ENCODE measurements at places on chromosomes 3 and 15. TPM values are rescaled to one million over a fixed set of nuclear protein-coding genes. Genes with fewer than 3 reads are reported as not detected.

- no peak for DNase-seq
These were observed 1.0 kb downstream of the ZFAND6 start for GRCh38 chr15:80060356-80061006.

GRCh38 chr15:63059573-63060216 is 17.1 kb downstream of the TPM1 start:
- DNase-seq = no peak

GRCh38 chr15:39127925-39128617 is 452.8 kb upstream of the THBS1 start:
- no peak for DNase-seq

DNA sequence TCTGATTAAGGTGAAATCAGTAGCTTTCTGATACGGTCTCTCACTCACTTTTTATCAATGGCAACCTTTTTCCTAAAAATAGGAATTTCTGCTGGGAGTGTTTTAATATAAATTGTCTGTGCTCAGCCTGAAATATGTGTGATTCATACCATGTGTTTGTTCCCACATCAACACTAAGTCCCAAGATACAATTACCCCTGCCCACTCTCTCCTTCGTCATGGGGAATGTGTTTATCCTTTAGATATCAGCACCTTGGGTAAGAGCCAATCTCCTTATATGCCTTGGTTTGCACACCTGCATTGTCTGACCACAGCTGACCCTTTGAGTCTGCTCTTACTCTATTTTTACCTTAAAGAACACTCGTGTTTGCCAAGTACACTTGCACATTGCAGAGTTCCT is 356.4 kb downstream of the LPP start:
- no peak for DNase-seq

DNA sequence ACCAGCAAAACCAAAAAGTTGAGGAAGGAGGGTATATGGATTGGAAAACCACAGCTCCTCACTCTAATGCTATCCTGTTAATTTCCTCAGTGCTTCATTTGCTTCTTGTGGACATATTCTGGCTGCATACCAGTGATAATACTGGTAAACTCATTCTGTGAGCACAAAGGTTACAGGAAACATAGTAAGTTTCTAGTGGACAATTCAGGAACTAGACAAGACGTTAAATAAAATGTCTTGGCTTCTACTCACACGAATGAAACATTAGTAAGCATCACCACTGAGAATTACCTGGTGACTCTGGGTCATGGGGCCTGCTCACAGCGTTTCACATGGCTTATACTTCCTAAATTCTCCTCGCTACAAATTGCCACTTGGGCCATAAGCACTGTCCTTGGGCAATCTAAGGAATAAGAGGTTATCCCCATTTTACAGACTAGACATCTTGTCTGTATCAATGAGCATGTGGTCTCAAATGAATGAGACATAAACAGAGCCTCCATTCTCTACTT is 20.1 kb upstream of the PPIB start:
- no peak for DNase-seq

GRCh38 chr15:95451938-95452337 is 878.6 kb upstream of the NR2F2 start:
- no peak for DNase-seq

GRCh38 chr15:74857082-74857655 is 14.2 kb upstream of the ULK3 start:
- no peak for DNase-seq

GRCh38 chr15:88231909-88232644 is 24.5 kb downstream of the NTRK3 start:
- DNase-seq = no peak

DNA sequence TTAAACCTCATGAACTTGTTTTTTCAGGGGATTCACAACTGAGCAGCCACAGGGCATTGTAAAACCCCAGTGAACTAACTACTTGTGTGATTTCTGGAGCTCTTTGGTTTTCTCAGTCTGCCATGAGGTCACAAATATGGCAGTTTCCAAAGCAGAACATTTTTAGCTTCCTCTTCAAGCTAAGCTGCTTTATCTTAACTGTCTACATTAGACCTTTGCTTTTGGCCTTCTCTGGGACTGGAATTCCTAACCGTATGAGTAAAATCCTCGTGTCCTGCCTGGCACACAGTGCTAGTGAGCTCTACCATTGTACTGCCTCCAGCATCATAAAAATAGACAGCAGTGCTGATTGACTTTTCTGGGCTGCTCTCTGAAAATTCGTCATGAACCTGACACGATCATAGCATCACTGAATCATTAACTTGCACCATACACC is 22.1 kb downstream of the CDIN1 start:
- DNase-seq = no peak

DNA sequence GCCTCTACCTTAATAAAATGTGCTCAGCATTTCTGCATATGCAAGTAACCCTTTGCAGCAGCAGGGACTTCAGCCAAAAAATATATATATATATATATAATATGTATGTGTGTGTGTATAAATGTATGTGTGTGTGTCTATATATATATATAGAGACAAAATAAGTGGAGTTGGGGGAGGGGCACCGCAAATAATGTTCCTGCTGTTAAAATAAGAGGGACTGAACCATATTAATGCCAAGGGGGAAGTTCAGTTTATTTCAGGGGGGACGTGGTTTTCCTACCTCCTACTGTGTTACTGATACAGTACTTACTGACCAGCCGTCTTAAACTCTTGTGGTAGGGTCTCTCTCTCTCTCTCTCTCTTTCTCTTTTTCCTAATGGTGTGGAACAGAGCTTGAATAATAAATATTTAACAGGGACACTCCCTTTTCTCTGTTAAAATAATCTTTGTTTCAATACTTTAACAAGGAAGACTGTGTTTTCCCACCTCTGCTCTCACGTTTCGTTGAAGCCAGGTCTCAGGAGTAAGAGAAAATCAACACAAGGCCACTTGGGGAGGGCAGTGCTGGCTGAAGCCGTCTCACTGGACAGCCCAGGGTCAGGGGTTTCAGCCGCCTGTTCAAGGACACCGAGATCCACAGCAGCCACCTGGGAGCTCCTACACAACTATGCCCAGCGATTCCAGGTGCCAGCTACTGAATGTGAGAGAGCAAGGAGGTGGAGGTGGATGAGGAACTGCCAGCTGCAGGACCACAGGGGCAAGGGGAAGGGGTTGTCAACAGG is 42.8 kb upstream of the ADAMTSL3 start:
- DNase-seq = no peak

- DNase-seq = no peak
These were observed 189.6 kb upstream of the MLF1 start for GRCh38 chr3:158381262-158381868.

DNA sequence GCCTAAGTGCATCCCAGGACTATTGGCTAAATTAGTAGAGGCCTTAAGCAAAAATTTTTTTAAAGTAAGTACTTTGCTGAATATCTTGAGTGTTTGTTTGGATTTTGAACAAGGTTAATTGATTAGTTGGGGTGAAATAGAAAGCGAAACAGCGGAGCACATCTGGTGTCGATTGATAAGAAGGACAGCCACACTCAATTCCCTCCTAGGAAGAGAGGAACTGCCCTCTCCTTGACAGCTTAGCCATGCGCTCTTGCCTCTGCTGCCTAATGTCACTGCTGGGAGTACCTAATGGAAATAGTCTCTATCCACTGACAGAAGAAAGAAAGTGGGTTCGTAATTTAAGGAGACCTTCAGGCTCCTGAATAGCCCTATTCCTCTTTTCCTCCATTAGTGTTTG is 943.6 kb downstream of the DIPK2A start:
- no peak for DNase-seq

GRCh38 chr15:73870700-73871408 is 2.5 kb upstream of the TBC1D21 start:
- DNase-seq = no peak

GRCh38 chr3:85313380-85313779 is 354.6 kb downstream of the CADM2 start:
- DNase-seq = no peak

- no peak for DNase-seq
These were observed 1.8 kb upstream of the TGFBR2 start for GRCh38 chr3:30604558-30604957.

DNA sequence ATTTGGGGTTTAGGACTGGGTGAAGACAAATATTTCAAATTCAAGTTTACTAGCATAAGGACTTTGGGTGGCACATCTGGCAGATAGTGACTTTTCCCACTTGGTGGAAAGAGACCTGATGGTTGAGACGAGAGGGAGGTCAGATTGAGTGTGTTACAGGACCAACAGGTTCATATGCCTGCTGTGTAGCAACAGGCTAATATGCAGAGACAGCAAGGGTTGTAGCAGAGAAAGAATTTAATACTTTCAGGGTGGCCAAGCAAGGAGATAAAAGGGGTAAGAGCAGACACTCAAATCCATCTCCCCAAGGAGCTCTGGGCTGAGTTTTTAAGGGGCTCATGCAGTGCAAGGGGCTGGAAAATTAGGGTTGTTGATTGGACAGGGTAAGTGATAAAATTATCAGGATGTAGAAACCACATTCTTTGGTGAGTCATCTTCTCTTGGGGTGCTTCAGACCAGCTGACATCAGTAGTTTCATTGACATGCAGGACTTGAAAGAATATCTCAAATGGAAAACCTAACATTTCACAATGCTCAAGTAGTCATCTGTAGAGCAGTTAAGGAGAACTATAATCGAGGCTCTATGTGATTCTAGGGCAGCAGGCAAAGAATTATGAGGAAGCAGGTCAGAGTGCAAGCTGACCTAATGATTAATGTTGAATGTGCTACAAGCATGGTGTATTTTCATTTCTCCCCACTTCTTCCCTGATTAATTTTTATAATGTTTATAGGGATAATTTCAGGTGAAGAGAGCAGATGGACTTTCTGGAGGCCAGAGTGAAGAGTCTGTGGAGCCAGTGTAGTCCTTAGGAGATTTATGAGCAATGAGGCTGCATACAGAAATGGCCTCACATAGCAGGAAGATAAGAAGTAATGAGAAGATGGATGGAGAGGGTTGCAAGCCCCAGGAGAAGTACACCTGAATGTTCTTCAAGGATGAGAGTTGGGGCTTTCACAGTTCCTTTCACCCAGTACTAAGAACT is 13.7 kb downstream of the FOXB1 start:
- DNase-seq = no peak

DNA sequence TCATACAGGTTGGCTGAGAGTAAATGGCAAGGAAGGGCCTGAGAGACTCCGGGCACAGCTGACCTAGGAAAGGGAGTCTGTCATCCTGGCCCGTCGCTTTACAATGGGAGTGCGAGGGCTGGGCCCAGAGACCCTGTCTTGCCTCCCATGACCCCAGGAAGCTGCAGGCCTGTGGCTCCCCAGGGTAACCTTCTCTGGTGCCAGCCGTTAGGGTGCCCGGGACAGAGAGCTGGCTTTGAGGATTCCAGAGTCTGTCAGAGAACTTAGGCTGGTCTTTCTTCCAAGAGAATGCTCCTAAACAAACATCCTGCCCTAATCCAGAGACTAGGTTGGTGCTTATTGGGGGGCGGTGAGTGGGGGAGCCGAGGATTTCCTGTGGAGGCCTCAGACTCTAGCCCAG is 18.5 kb downstream of the ZNF710 start:
- no peak for DNase-seq

GRCh38 chr3:54866251-54866650 is 61.6 kb downstream of the LRTM1 start:
- no peak for DNase-seq

GRCh38 chr3:129836381-129837064 is 57.0 kb downstream of the TMCC1 start:
- no peak for DNase-seq

- no peak for DNase-seq
These were observed 23.9 kb downstream of the ANO10 start for GRCh38 chr3:43597961-43598360.

GRCh38 chr15:67176195-67176971 is 78.1 kb downstream of the AAGAB start:
- no peak for DNase-seq

- DNase-seq = no peak
These were observed 44.7 kb downstream of the TCF12 start for GRCh38 chr15:56963126-56963525.

DNA sequence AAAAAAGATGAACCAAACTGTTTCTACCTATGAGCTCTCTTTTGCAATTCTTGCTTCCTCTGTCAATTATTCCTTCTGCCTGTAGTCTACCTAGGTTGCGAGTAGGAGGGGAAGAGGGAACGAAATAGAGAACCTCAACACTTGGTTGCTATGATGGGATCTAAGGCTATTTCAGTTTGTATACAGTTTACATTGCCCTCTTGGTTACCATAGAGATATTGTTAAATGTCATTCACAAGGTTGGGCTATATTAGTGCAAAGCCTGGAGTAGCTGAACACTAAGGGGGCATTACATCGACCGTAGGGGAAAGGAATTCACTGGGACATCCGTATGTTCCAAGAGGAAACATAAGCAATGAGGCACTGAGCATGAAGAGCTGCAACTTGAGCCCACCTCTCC is 276.9 kb downstream of the GBE1 start:
- no peak for DNase-seq

- no peak for DNase-seq
These were observed 48.3 kb upstream of the KPNA4 start for GRCh38 chr3:160613661-160614060.

GRCh38 chr3:136146981-136147729 is 49.0 kb downstream of the MSL2 start:
- DNase-seq = no peak

DNA sequence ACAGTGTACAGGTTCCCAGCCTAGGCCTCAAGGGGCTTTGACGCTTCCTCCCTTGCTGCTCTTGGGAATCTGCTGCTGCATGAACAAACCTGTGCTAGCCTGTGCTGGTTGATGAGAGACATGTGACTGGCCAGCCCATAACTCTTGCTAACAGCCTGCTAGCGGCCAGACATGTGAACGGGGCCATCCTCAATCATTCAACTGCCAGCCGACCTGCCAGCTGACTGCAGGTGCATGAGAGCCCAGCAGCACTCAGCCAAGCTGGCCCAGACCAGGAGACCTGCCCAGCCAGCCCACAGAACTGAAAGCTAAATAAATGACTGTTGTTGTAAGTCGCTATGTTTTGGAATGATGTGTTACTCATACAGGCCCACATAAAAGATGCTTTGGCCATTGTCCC is 82.4 kb upstream of the DLG1 start:
- DNase-seq = no peak

DNA sequence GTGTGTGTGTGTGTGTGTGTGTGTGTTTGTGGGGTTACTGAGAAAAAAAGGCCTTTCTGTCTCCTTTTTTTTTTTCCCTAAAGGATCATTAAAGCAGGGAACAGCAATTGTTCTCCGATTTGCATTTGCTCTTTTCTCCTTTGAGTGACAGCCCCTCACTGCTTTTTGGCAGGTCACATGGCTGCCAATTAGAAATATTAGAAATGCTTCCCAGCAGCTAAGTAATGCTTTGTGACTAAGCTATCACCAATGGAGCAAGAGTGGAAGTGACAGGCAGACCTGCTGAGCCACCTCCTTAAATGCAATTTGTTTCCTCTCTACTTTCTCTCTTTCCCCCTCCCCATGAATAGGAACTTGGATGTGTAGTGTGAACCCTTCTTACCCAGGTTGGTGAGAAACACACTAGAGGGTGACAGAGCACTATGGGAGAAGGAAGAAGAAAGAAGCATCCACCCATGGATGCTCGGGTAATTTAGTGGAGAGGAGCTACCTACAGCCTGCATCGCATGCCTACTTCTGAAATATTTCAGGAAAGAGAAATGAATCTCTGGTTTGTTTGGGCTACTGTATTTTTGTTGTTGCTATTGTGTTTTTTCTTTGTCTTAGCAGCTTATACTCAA is 165.2 kb upstream of the PDZRN3 start:
- DNase-seq = no peak

- DNase-seq = no peak
These were observed 5.5 kb downstream of the CCR4 start for GRCh38 chr3:32956750-32957570.

The LRRN1 gene
- total RNA-seq = 0.59 TPM

The LMCD1 gene
- total RNA-seq = 8.3 TPM

The LAMB2 gene
- 134 TPM for total RNA-seq

The NMNAT3 gene
- total RNA-seq = 19.7 TPM

The SLC6A1 gene
- total RNA-seq = 26.2 TPM

The ZPLD1 gene
- 0.23 TPM for total RNA-seq

The TMEM108 gene
- not detected for total RNA-seq

The ZNF660 gene
- total RNA-seq = 2.7 TPM

All from liver (tissue), 10 donors.